T-helper 9 cell (primary cell): ENCODE measurements at places on chromosomes 7 and 10.

DNA sequence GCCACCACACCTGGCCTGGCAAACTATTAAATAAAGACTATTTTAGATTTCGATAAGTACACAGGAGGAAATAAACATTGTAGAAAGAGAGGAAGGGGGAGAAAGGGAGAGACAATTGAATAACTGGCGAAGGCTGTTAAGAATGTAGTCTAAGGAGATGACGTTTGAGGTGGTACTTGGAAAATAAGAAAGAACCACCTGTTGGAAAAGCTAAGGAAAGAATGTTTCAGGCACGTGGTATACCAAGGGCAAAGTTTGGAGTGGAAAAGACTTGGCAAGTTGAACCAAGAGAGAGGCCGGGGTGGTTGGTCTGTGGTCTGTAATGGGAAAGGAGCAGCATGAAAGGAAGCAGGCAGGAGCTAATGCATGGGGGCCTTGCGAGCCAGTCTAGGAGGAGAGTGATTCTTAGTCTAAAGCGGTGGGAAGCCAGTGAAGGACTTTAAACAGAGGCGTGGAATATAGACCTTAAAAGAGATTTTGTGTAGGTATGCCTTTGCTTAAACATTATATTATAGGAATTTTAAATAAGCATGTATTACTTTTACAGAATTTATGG lies 9.4 kb downstream of the ING3 start:
- DNase-seq = no peak

GRCh38 chr10:43114743-43115611 lies 23.3 kb upstream of the CSGALNACT2 start:
- DNase-seq = no peak

GRCh38 chr10:46216836-46217751 lies 69.7 kb upstream of the ANTXRL start:
- DNase-seq = no peak

DNA sequence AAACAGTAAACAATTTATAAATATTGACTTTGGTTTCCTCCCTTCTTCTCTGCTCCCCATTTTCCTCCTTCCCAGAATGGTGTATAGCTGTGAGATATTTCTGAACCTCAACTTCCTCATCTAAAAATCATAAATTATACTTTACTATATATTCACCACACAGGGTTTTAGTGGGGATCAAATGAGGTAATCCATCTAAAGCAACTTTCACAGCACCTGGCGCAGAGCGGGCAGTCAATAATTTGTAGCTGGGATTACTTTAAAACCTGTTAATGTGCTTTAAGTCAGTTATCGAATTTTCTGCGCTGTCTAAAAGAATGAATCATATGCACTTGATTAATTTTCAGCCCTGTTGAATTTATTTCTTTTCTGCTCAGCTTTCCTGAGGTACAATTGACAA lies 172.7 kb downstream of the PTEN start:
- no peak for DNase-seq

GRCh38 chr7:5420067-5420880 lies 3.4 kb downstream of the TNRC18 start:
- no peak for DNase-seq

DNA sequence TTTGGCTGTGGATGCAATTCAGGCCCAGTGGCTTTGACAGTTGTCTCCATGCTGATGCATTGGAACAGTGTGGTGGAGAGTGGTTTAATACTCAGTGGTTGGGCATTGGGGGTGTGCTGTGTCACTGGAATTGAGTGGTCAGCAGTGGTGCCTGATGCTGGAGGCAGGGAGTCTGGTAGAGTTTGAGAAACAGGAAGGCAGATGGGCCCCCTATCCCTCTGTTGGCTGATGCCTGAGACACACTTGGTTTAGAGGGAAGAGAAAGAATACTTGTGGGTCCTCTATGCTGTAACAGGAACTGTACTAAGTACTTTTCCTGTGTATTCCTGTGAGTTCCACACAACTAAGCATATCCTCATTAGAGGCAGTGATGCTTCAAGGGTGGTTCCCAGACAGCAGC lies 55.4 kb downstream of the EEPD1 start:
- DNase-seq = no peak

GRCh38 chr10:87750817-87751216 lies 67.2 kb downstream of the ATAD1 start:
- no peak for DNase-seq

DNA sequence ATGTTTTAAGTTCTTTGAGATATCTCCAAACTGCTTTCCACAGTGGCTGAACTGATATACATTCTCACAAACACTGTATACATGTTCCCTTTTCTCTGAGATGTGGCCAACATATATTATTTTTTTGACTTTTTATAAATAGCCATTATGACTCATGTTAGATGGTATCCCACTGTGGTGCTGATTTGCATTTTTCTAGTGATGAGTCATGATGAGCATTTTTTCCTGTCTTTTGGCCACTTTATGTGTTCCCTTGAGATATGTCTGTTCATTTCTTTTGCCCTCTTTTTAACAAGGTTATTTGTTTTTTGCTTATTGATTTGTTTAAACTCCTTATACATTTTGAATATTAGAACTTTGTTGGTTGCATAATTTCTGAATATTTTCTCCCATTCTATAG lies 1055.1 kb downstream of the NXPH1 start:
- no peak for DNase-seq

GRCh38 chr7:158631574-158632195 lies 44.1 kb upstream of the PTPRN2 start:
- DNase-seq = no peak

DNA sequence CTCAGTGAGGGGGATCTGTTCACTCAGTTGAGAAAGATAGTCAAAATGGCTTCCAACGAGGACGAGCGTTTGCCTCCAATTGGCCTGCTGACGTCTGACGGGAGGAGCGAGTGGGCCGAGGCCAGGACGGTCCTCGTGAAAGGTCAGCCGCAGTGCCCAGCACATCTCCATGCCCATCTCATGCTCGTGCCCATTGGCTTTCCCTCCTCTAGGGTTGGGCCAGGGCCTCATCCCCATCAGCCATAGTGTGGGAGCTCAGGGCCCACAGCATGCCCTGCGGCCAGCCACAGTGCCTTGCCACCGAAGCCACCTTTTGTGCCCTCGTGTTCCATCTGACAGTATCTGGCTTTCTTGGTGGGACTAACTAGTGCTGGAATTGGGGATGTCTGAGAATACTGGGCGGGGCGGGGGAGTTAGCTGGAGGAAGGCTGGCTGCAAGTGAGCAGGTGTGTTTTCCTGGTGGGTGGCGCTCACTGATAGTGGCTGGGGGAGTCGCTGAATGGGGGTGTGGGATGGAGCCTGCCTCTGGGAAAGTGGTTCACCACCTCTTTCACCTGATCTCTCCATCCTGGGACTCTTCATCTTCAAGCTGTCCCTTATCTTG lies 13.9 kb downstream of the CHAT start:
- no peak for DNase-seq

DNA sequence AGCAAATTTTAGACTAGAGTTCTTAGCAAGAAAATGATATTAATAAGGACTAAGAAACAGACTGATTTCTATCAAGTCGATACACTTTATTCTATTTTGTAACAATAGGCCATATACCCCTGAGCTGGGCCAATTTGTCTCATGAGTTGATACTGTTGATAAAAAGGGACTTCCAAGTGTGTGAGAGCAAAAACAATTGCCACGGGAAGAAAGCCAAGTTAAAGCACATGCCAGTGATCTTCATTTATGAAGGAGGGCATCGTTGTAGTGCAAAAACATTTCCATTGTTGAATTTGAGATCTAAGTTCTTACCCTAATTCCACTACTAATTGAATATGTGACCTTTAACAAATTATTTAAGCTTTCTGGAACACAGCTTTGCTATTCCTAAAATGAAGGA lies 119.9 kb downstream of the CNOT4 start:
- DNase-seq = no peak

DNA sequence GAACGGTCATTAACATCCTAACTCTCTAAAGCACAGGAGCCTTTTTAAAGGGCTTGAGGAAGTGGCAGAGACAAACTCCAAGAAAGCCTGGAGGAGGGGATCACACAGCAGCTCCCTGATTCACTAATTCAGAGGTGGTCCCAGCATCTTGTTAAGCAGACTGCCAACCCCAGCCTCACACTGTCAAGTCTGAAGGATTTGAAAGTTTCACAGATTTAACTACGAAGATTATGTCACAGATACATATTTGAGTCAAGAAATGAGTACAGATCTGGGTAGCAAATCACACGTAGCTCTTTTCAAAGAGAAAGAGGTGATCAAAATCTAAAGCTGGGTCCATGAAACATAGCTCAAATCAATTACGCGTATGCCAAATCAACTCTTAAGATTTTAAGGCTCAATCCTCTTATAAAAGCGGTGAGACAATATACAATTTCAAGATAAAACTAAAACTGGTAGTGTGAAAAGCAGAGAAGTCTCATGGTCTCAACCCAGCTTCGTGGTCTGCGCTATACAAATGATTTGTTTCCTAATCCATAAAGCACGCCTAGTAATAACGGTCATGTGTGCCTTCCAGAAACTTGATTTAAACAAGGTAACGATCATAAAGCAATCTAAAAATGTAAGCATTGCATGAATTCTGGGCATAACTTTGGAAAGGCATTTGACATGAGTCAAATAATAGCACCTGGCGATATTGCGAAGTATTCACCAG lies 229.9 kb upstream of the MKLN1 start:
- no peak for DNase-seq

GRCh38 chr7:27551803-27552400 lies 110.8 kb downstream of the HIBADH start:
- DNase-seq = no peak

GRCh38 chr10:80684259-80684658 lies 146.6 kb downstream of the SH2D4B start:
- no peak for DNase-seq

DNA sequence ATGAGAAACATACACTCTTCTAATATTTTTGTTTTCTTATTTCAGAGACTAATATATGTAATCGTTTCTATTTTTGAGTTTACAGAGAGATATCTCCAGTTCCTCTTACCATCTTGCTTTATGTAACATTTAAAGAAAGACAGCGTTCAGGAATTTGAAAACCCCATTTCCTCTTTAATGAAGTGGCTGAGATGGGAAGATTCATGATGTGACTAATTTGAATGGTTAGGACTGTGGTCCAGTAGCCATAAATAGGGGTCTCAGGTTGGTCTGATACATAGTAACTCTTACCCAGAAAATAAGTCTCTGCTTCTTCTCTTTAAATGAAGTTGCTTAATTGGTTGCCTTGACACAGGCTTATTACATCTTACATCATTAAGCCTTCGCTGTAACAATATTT lies 6.9 kb downstream of the KMT2E start:
- DNase-seq = no peak

GRCh38 chr7:154167807-154168206 lies 115.6 kb downstream of the DPP6 start:
- DNase-seq = no peak

DNA sequence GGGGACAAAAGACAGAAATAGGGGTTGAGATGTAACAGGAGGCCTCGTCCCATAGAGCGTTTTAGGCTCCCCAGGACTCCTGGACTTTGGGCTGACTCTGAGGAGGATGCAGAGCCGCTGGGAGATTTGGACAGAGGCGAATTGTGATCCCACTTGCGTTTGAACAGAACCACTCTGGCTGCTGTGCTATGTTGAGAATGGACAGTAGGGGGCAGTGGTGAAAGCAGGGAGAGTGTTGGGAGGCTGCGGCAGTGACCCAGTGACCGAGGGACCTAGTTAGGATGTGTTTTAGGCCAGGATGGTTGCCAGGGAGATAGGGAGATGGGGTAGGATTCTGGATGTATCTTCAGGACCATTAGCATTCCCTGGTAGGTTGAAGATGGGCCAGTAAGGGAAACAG lies 271.6 kb downstream of the CCDC3 start:
- DNase-seq = no peak

DNA sequence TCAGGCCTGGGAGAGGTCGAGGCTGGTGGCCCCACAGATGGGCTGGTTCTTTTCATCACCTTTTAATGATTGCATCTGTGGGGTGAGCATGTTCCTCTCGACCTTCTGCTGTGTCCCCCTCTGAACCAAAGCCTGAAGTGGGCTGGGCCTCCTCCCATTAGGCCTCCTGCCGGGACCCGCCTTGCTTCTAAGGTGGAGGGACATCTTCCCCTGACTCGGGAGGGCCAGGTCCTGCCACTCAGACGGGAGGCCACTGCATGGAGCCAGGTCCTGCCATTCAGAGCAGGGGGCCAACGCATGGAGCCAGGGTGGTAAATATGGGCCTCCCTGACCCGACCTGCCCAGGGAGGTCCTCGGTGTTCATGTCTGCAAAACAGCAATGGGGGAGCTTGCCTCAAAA lies 188.4 kb downstream of the EBF3 start:
- no peak for DNase-seq

DNA sequence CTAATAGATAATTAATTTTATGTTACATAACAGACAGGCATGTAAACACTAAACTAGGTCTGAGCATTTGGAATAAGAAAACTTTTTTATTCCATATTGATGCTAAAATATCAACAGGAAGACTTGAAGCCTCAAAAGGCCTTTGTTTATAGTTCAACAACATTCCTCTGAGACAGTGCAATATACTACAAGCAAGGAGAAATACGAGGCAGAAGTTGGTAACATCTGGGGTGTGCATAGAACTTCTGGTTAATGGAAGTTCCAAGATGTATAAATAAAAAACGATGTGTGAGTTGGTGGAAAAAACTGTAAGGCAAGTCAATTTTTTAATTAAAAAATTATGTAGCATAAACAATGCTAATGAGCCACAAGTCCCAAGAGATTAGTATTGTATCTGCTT lies 139.6 kb downstream of the SKAP2 start:
- no peak for DNase-seq

DNA sequence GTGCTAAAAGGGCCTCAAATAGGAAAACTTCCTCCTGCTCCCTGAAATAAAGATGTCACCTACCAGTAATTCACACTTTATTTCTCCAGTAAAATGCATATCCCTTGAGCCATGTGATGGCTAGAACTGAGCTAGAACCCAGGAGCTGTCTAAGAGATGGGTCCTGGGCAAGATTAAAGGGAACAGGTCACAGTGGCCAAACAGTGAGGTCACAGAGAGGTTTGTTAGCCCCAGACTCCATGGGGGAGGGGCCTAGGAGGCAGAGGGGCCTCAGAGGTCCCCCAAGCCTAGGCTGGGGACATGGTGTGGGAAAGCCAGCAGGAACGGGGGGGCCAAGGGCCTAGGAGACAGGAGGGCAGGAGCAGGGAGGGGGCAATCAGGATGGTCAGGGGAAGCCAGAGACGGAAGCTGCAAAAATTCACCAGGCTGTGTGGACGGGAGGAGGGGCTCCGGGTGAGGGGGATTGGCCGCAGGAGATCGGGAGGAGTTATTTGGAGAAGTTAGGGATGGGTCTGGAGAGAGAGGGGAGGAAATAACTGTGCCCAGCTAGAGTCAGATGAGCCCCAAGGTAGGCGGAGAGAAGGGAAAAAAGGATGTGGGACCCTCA lies 3.3 kb downstream of the FBXO24 start:
- DNase-seq = no peak

DNA sequence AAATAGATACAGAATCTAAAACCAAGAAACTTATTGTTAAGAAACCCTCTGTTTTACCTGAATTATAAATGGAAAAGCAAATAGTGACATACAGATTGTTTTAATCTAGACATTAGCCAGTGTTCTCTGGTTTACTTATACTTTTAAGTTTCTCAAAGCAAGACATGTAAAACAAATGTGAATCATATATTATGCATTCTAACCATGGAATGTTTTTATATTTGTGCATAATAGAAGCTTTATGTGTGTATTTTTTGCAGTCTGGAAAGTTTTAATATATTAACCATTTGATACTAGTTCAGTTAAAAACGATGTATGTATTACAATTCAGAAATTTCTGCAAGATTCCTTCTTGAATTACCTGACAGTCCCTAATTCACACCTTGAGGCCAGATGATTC lies 150.6 kb upstream of the TMEM72 start:
- DNase-seq = no peak
